ENCODE measurements at places on chromosomes 5 and 9. TPM values are rescaled to one million over a fixed set of nuclear protein-coding genes. Genes with fewer than 3 reads are reported as not detected.

DNA sequence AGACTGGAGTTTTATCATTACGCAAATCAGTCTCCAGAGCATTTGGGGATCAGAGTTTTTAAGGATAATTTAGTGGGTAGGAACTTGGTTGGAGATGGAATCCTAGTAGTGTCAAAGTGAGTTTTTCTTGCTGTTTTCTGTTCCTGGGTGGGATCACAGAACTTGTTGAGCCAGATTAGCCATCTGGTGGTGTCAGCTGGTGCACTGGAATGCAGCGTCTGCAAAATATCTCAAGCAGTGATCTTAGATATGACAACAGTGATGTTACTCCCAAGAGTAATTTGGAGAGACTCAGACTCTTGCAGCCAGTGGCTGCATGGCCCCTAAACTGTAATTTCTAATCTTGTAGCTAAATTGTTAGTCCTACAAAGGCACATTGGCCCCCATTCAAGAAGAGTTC lies 1257.8 kb downstream of the MAT2B start:
- no peak for DNase-seq

DNA sequence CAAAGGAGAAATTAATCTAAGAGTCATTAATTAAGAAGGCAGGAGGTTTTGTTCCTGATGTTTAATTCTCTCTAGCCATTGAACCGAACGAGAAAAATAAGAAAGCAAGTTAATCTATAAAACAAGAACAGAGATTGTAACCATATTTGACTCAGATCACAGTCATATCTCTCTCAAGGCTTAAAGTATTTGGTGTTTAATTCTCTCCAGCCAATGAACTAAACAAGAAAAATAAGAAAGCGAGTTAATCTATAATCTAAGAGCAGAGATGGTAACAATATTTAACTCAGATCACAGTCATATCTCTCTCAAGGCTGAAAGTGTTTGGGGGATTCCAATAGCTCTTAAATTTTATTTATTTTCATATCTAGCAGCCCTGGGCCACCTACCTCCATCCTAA lies 74.4 kb upstream of the SHISAL2B start:
- DNase-seq: no peak

GRCh38 chr5:142785206-142785605 lies 15.0 kb downstream of the ARHGAP26 start:
- no peak for DNase-seq

- DNase-seq: peak; percentile 25
Measured at GRCh38 chr5:53109056-53109442, 508 bp downstream of the MOCS2 start.

The TBCA gene
- 116 TPM for total RNA-seq

The BTNL3 gene
- total RNA-seq: 4.1 TPM

- no peak for DNase-seq
Measured at GRCh38 chr5:95564450-95564849, 9.5 kb downstream of the ARSK start.

DNA sequence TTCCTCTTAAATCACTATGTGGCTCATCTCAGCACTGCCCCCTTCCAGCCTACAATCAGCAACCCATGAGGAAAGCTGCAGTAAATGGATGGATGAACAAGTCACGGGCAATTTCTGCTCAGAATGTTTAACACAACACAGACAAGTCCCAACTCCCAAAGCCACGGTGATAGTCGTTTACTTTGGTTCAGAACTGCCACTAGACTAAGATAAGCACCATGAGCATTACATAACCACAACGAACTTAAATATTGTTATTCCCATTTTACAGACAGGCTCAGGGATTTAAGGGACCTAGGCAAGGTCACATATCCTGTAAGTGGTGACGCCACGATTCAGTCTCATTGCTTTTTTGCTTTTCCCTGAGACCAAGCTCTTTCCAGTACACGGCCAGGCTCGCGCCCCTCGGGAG lies 2.0 kb upstream of the SMIM27 start:
- DNase-seq: peak; percentile 59

- DNase-seq: peak; percentile 73
Measured at GRCh38 chr5:171579976-171580411, 160.5 kb downstream of the FGF18 start.

DNA sequence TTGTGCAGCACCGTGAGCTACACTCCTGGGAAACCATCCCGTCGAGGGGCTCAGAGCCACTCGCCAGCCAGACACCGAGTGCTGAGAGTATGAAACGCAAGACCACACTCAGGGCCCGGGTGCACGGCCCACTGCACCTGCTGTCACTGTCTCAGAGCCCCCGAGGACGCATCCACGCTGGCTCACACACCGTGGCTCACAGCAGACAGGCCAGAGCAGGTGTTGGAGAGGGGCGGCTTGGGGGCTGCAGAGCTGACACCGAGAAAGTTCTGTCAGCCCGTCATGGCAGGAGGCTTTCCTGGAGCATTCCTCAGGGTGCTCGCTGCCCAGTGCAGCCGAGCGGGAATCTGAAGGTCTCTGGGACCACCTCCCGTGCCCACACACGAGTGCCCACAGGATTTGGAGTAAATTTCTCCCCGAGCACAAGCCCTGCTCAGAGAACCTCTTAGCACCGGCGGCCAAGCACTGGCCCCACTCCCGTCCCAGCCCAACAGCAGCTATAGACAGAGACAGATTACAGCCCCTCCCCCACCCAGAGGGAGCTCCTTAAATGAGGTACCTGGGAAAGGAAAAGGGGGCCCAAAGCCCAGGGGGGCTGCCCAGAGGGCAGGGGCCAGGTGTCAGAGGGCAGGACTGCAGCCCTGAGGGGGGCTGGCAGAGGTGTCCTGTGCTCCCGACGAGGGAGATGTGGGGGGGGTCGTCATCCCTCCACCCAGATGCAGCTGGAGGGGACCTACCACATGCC lies 56.0 kb upstream of the SARDH start:
- no peak for DNase-seq

The SPINK1 gene
- not detected for total RNA-seq

DNA sequence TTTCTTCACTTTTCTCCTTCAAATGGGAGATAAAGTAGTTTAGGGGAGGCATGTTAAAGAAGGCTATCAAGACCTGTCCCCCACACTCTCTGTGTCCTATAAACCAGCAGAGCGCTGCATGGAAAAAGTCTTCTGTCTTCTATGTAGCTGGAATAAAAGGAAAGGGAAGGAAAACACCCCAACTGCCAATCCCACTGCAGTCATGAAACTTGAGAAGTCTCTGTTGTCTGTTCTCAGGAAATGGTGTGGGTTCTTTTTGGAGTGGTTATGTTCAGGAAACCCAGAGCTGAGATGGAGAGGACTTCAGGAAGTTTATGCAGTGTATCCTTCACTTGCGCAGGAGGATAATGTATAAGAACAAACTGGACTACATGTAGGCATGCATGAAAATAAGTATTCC lies 274.3 kb downstream of the GAS1 start:
- no peak for DNase-seq

- no peak for DNase-seq
Measured at GRCh38 chr9:76267284-76267652, 127.0 kb downstream of the RFK start.

GRCh38 chr5:170622933-170623332 lies 119.1 kb downstream of the KCNIP1 start:
- no peak for DNase-seq

DNA sequence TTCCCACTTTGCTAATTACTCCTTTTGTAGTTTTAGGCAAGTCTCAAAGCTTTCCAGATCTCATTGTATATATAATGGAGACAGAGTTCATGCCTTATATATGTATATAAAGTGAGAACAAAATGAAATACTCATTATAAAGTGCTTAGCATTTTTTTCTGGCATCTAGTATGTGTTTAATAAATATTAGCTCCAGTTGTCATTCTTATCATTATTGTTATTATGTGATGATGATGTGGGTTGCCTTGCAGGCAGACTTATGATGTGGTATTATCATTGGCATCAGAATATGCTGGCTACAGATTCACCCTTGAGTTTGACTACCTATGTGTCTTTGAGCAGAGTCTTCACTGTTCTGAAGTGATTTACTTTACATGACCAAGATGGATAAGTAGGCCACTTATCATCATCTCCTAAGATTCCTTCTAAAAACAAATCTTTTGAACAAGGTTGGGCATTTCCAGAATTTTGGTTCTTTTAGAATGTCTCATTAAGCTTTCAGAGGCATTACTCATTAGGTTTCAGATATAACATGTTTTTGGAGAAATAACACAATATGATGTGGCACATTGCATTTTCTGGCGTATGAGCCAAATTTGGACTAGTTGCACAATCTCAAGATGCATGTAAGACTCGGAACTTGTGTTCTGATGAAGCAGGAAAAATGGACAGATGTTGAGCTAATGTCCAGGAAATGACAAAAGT lies 145.6 kb upstream of the TNC start:
- DNase-seq: no peak

DNA sequence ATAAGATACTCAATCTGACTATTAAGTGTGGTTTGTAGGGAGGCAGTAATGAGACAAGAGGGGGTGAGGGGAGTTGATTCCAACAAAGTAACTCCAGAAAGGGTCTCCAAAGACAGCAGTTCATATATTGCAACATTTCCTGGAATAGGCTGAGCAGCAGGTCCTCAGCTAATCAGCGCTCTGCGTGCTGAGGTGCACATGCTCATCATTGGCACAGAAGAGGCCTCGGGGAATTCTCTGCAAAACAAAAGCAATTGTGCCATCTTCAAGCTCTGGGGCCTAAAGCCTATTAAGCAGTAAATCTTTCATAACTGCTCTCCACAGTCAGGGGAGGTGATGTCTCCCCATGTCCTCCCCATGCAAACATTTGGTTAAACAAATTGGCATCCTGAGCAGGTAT lies 357.3 kb downstream of the SPOCK1 start:
- peak; percentile 75 for DNase-seq

GRCh38 chr9:113568571-113569321 lies 105.2 kb downstream of the RGS3 start:
- DNase-seq: no peak

The SLC6A19 gene
- total RNA-seq: 0.68 TPM

The GFM2 gene
- total RNA-seq: 62.0 TPM

DNA sequence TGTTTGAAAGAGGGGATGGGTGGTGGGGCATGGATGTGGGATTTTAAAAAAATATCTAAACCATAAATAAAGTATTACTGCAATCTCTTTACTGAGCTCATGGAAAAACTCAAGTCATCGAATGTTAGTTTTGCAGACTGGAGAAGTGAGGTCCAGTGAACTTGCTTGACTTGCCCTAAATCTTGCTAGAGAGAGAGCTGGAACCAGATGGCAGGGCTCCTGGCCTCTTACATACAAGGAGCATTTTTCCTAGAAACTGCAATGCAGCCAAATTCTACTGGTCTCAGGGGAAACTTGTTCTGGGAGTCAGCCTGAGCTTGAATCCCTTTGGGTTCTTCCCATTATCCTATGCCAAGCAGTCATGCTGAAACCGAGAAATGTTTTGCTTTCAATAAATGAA lies 2.9 kb upstream of the TGFBI start:
- DNase-seq: peak; percentile 43

GRCh38 chr9:98861781-98862504 lies 54.5 kb downstream of the GALNT12 start:
- DNase-seq: no peak

- DNase-seq: no peak
Measured at GRCh38 chr5:169648725-169649310, 11.7 kb downstream of the DOCK2 start.

- DNase-seq: no peak
Measured at GRCh38 chr9:100689635-100690034, 111.8 kb downstream of the CAVIN4 start.

- peak; percentile 49 for DNase-seq
Measured at GRCh38 chr9:98862936-98863335, 55.5 kb downstream of the GALNT12 start.

The ABCA1 gene
- total RNA-seq: 42.0 TPM

The TERT gene
- total RNA-seq: 4.4 TPM

DNA sequence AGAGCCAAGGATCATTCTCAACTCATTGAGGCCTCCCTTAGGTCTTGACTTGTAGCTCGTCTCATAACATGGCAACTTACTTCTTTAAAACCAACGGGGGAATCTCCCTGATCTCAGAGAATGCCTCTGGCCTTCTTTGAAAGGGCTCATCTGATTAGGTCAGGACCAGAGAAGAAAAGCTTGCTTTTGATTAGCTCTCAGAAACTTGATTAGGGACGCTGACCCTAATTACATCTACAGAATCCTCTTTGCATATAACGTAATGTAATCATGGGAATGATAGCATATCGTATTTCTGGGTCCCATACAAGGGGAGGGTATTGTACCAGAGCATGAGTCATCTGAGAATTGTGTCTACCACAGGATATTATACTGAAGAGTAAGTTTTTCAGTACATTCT lies 125.1 kb upstream of the SH3GL2 start:
- no peak for DNase-seq

The CKS2 gene
- 222 TPM for total RNA-seq

GRCh38 chr9:105244734-105245028 lies 230 bp downstream of the SLC44A1 start:
- no peak for DNase-seq

The FASTKD3 gene
- total RNA-seq: 11.7 TPM

Measured in testis (tissue), 5 donors.